Stimulated activated CD4-positive, alpha-beta T cell treated with anti-CD3 and anti-CD28 coated beads, TNF-alpha, amount 100 ng/mL, for 4 hours (primary cell): ENCODE measurements at places on chromosomes 5 and 9.

DNA sequence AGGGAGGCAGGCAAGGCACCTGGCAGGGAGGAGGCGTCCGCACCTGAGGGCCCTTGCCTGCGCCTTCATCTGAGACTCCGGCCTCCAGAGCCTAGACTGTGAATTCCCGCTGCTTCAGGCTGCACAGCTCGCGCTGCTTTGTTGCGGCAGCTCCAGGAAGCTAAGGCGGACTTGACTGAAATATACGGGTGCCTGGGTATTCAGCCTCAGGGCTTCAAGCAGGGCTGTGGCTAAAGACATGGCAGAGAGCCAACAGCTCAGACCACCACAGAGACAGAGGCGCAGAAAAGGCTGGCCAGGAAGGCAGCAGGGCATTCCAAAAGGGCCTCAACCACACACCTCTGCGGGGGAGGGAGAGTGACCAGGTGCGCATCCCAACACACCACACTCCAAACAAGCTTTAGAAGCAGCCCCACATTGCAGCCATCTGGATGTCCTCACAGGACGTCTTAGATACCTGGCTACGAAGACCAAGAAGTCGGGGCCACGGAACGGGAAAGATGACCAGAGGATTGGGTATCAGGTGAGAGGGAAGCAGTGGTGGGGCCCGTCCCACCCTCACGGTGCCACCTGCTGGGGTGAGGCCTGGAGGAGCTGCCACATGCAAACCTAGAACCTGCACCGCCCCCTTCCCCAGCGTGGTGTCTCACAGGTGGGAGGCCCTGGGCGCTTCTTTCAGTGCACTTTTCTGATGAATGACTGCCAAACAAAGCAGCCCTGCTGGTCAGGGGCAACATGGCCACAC is 1.7 kb upstream of the DPH7 start:
- no peak for DNase-seq

- no peak for DNase-seq
Observed at GRCh38 chr5:9282211-9282610, 263.7 kb downstream of the SEMA5A start.

- DNase-seq: no peak
Observed at GRCh38 chr5:6652025-6652424, 18.8 kb downstream of the SRD5A1 start.

DNA sequence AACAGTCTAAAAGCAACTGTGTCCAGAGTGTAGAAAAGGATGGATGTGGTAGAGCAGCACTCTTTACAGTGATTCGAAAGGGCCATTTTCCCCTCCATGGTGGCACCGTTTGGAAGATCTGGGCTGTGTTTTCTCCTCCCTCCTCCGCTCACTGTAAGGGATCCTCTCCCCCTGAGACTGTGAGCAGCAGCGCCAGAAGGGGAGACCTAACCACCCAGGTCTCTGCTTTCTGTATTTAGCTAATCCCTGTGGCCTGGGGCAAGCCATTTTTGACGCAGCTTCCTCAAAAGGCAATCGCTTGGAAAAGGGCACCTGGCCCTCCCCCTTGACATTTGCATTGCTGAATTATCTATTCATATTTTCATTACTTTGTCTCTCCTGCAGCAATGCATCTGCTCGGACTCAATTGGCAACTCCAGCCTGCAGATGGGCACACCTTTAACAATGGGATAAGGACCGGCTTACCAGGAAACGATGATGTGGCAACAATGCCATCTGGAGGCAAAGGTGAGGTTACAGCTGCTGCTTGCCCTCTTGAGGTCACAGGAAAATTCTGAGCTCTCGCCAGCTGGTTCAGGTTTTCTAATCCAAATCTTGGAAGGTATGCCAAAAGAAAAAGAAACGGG is 244.3 kb upstream of the WWC1 start:
- DNase-seq: no peak

- DNase-seq: no peak
Observed at GRCh38 chr9:137042751-137043727, 2.9 kb downstream of the NPDC1 start.

DNA sequence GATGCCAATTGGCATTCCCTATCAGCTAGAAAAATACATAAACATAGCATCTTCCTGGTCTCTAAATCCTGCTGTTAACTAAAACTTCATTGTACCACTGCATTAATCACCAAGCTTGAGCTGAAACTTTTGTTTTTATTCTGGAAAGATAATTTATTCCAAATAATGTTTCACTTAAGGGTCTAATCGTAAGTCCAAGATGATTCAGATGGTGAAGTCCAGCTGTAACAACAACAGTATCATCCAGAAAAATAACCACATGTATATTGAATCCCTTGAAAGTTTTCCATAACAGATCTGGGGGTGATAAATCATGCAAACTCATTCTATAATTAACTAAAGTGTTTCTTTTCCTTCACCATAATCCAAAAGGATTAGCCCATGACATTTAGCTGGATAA is 23.9 kb downstream of the RORB start:
- DNase-seq: no peak

GRCh38 chr9:108640230-108640629 is 215.6 kb downstream of the ACTL7B start:
- no peak for DNase-seq

- DNase-seq: no peak
Observed at GRCh38 chr5:54718656-54719055, 201.1 kb downstream of the SNX18 start.

DNA sequence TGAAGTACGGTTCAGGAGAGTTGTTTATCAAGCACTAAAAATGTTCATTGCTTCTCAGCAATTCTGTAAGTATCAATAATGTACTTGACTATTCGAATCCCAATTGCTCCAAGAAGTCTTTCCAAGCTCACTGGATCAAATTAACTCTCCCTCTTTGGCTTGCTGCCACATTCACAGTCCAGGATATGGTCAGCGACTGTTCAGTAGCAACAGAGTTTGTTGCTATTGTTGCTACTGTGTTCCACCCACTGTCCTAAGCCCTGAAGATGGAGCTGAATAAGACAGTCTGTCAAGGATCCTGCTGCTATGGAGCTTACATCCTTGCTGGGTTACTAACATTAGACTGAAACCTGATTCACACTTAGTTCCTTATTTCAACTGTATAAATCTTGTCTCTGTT is 110.8 kb downstream of the FGF10 start:
- DNase-seq: no peak

DNA sequence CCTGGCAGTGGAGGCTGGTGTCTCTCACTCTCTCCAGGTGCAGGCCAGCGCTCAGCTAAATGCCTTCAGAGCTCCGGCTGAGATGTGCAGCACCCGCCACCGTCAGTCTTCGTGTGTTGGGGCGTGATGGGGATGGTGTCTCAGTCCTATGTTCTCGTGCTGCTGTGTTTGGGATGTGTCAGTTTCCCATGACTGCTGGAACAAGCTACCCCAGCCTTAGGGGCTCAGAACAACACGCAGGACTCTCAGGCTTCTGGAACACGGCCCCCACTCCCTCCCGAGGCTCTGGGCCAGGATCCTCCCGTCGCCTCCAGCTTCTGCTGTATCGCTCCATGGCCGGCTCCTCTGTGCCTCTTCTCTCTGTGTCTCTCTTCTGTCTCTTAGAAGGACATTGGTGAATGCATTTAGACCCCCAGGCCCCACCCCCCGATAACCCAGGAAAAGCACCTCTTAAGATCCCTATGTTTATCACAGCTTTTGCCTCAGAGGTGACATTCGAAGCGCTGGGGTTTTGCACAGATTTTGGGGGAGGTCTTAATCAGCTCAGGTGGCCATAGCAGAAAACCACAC is 9.6 kb upstream of the CEP72 start:
- DNase-seq: no peak

DNA sequence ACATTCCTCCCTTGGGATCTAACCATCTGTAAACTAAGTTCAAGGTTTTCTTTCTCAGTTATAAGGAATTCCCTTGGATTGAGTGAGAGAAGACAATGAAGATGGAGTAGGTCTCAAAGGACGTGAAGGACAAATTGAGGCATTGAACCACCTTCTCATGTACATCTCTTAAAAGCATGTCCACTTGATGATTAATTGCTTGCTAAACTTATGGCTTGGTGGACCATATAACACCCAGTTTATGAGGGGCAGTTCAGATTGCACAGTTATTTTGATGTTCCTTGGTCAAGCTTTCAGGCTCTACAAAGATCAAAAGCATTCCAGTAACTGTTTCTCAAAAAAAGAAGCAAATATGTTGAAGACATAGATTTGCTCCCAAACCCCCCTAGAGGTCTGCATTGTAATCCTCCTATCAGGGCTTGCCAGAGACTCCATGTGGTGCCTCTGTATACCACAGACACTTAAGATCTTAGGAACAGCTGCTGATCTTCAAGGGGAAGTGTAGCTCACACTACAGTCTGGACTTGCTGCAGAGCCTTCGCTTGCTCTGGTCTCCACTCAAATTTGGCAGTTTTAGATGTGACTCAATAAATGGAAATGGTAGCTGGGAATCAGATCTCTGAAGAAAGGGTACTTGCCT is 56.9 kb upstream of the ALDH1A1 start:
- DNase-seq: no peak

GRCh38 chr5:165630261-165630778 is 2124.9 kb downstream of the MAT2B start:
- no peak for DNase-seq

GRCh38 chr5:154311362-154311761 is 120.8 kb downstream of the GALNT10 start:
- no peak for DNase-seq

- DNase-seq: no peak
Observed at GRCh38 chr9:132049323-132049882, 30.3 kb downstream of the MED27 start.

DNA sequence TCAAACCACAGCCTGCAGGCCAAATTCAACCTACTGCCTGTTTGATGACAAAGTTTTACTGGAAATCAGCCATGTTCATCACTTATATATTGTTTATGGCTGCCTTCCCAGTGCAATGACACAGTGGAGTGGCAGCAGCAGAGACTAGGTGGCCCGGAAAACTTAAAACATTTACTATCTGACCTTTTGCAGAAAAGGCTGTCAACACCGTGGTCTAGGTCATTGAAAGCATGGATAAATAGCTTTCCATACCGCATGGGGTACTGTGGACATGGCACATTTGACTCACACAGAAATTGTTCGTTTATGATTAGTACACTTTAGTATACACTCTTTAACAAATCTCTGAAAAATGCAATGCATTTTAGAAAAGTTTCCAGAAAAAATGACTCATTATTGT is 298.3 kb upstream of the EFNA5 start:
- DNase-seq: no peak

GRCh38 chr5:147626464-147626863 is 116.6 kb upstream of the DPYSL3 start:
- no peak for DNase-seq

DNA sequence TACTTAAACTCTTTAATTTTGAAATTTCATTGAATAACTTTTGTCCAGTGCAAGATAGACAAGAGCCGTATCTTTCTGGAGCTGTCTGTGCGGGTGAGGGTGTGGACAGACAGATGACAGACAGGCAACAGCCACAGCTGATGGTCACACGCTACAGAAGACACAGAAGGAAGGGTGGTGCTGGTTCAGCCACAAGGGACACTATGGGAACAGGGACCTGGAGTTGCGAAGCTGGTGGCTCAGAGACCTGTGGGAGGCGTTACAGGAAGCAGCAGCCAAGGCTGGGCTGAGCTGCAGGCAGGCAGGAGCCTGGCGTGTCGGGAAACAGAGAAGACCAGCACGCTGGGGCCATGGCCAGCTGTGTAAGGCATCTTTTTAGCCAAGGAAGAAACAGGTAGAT is 104.4 kb downstream of the WNK2 start:
- DNase-seq: no peak

- DNase-seq: no peak
Observed at GRCh38 chr5:153613144-153613543, 122.7 kb downstream of the GRIA1 start.
